ENCODE measurements at places on chromosomes 12 and 14.

DNA sequence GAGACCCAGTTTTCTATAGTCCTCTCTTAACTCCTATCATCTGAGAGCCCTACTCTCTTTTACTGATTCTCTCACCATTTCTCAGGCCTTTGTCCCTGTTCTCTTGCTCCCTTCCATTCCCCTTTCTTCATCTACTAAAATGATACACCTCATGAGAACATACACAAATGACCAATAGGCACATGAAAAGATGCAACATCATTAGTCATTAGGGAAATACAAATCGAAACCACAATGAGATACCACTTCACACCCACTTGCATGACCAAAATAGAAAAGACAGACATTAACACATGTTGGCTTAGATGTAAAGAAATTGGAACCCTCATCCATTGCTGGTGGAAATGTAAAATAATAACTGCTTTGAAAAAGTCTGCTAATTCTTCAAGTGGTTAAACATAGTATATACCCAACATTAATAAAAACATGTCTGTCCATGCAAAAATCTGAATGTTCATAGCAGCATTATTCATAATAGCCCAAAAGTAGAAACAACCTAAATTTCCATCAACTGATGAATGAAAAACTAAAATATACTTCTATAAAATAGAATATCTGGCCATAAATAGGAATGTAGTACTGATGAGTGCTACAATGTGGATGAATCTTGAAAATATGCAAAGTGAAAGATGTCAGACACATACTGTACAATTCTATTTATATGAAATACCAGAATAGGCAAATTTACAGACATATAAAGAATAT is 66.0 kb downstream of the DENND5B start:
- no peak for DNase-seq

DNA sequence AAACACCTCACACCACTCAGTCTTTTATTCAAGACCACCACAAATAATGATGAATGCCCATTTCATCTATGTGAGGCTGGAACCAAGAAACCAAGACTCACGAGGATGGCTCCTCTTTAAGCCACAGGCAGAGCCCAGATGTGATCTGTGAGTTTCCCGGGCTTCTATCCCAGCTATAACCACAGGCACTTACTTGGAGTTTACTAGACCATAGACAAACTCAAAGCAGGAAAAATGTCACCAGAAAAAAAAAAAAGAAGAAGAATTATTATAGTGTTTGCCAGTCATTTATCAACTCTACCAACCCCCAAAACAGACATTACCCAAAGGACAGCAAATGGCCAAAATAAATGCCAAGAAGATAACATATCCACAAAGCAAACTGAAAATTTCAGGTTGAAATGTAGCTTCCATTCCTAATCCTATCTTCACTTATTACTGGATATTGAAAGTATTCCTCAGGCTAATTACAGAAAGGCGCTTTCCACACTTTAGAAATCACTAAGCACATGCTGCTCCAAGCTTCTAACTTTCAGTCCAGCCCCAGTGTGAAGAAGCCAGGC is 44.7 kb downstream of the ZFYVE1 start:
- DNase-seq, result no peak

DNA sequence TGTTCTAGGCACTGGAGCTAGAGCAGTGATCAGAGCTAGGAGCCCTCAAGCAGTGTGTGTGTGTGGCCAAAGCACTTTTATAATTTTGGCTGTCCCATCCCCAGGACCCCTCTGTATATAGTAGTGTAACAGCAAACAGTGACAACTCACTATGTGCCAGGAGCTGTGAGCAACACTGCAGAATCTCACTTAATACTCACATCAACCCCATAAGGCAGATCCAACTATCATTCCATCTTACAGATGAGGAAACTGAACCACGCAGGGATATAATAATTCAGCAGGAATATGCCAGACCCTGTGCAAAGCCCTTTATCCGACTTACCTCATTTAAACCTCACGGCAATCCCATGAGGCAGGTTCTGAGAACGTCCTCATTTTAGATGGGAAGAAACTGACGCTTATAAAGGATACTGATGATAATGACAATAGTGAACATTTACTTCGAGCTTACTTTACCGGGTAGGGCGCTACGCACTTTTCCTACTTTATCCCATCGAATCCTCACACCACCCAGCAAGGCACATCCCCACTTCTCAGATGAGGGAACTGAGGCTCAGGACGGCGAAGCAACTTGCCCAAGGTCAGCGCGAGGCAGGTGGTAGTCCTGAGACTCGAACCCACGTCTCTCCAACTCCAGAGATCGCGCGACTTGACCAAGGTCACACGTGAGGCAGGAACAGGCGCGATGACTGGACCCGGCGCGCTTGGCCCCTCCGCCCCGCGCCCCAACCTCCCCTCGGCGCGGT is 687 bp downstream of the RAB35 start:
- no peak for DNase-seq

DNA sequence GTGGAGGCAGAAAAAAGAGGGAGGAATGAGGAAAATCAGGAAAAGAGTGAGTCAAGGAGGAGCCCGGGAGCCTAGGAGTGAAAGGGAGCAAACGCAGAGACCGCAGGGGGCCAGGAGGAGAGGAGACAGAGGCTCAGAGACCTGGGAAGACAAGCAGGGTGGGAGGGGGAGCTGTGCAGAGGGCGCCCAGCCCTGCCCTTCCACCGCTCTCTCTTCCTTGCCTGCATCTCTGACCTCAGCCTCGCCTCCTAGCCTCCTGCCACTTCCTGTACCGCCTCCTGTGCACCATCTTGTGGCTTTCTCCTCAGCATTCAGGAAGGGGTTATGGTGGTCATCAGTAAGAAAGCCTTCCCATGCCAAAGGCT is 1.3 kb downstream of the CLSTN3 start:
- no peak for DNase-seq

DNA sequence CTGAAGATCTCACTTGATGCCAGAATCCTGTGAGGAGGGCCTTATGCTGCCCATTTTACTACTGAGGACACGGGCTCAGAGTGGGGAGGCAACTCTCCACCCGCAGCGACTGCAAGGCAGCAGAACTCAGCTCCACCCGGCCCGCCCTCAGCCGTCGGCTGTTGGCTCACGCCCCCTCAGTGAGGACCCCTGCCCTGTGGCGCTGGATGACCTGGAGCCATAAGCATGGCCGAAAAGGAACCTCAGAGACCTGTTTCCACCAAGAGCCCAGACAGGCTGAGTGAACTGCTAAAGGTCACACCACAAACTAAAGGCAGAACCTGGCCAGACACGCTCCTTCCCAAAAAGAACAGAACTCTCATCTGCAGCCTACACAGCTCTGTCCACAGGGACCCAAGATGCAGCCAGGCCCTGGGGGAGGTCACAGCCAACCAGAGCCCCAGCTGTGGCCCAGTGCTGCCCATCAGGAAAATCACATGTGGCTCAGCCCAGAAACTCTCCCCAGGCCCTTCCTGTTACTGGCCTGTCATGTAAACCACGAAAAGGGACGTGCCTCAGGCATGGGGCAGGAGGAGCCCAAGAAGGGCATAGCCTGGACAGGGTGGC is 32.8 kb downstream of the CCNK start:
- DNase-seq, result no peak

DNA sequence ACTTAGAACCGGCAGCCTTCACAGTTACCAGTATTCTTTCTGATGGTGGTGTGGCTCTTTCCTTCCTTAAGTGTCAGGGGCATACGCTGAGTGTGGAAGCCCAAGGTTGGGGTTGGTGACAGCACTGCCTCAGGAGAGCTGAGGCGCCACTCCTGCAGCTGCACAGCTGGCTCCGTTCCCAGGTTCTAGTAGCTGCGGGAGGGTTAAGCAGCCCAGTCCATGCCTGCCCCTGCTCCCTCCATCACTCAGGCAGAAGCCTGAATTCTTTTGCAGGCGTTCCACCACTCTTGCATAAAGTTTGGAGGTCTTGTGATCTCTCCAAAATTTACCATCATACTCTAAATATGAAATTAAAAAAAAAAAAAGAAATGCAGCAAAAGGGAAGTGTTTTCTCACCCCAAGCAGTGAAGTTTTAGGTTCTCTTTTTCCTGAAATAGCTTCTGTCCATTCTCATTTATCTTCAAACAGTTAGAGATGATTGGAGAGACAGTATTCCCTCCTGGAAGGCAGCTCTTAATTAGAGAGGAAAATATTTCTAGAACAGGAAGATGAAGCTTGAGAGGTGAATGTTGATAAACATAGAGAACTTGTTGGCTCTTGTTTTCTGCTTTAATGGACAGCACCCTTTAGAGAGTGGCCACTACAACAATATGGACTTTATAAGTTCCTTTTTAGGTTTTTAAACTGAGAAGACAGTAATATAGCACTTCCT is 136.1 kb downstream of the FGD4 start:
- DNase-seq, result no peak

DNA sequence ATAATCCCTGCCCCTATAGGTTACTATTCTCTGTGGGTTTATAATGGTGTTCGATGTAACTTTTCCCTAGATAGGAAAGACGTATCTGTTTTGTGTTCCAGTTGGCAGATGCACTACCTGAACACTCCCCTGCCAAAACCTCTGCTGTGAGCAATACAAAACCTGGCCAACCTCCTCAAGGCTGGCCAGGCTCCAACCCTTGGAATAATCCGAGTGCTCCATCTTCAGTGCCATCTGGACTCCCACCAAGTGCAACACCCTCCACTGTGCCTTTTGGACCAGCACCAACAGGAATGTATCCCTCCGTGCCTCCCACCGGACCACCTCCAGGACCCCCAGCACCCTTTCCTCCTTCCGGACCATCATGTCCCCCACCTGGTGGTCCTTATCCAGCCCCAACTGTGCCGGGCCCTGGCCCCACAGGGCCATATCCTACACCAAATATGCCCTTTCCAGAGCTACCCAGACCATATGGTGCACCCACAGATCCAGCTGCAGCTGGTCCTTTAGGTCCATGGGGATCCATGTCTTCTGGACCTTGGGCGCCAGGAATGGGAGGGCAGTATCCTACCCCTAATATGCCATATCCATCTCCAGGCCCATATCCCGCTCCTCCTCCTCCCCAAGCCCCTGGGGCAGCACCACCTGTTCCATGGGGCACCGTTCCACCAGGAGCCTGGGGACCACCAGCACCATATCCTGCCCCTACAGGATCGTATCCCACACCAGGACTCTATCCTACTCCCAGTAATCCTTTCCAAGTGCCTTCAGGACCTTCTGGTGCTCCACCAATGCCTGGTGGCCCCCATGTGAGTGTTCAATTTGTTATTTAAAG is 11.3 kb downstream of the MAPK1IP1L start:
- no peak for DNase-seq
